ENCODE measurements at places on chromosomes 5 and 9.

GRCh38 chr5:179729727-179730126 is 2.9 kb upstream of the MAML1 start:
- DNase-seq = no peak

DNA sequence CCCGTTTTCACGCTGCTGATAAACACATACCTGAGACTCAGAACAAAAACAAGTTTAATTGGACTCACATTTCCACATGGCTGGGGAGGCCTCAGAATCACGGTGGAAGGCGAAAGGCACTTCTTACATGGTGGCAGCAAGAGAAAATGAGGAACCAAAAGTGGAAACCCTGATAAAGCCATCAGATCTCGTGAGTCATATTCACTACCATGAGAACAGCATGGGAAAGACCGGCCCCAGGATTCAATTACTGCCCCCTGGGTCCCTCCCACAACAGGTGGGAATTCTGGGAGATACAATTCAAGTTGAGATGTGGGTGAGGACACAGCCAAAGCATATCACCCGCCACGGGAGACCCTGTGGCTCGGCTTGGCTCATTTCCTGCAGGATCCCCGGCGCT is 20.2 kb downstream of the EXD3 start:
- DNase-seq = no peak

DNA sequence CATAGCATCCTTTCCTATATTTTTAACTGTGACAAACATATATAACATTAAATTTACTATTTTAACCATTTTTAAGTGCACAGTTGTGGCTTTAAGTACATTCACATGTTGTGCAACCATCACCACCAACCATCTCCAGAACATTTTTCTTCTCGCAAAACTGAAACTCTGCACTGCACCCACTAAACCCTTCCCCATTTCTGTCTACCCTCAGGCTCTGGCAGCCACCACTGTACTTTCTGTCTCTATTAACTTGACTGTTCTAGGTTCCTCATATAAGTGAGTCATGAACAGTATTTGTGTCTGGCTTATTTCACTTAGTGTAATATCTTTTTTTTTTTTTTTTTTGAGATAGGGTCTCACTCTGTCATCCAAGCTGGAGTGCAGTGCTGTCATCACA is 25.5 kb downstream of the KCNMB1 start:
- DNase-seq = no peak

GRCh38 chr5:10849278-10849677 is 88.2 kb upstream of the DAP start:
- DNase-seq = no peak

GRCh38 chr9:1120500-1121165 is 70.5 kb downstream of the DMRT2 start:
- DNase-seq = no peak

DNA sequence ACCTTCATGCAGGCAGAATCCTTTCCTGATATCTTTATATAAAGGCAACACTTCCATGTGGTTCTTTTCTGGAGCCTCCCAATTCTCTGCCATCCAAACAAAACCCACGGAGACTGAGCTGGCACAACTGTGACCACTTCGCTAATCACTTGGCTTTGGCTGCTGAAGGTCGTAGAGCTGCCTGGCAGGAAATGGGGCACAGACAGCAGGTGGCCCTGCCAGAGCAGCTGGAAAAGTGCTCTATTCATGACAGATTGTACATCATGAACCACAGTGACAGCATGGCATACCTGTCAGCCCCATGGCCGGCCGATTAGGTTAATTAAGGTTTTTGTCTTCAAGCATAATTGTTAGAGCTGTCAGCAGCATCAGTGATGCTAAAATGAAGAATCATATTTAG is 141.9 kb upstream of the ANKRD55 start:
- no peak for DNase-seq

DNA sequence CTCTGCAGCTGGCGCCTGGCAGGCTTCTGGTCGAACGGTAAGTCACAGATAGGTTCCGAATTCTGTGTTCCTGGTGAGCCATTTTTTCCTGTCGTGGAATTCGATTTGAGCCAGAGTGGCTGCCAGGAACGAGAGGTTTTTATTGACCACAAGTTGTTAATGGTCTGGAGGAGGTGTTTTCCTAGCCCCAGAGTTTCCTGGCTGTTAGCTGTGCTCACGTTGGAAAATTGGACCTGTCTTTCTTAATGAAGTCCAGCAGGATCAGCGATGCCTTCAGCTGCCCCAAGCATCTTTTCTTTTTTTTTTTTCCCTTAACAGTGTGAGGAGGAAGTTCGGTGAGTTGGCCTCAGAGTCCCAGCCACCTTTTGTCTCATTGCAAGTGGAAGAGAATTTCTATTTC is 62.9 kb downstream of the COL5A1 start:
- no peak for DNase-seq

GRCh38 chr5:1542781-1543180 is 19.0 kb upstream of the LPCAT1 start:
- no peak for DNase-seq
